ENCODE measurements at places on chromosomes 7 and 10.

DNA sequence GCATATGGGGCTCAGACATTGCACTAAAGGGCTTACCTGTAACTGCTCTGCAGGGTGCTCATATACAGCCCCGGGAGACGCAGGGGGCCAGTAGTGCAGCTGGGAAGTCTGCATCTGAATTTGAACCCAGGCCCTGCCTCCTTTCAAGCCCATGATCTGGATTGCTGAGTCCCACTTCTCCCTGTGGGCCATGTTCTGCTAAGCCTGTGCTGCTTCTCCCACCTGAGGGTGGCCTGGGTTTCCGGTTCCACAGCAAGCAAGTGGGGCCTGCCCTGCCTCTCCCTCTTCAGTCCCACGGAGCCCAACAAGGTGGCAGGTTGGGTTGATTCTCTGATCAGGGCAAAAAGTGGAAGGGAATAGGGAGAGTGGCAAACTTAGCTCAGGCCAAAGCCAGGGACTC is 56.6 kb upstream of the GDF10 start:
- DNase-seq, result no peak

- DNase-seq, result no peak
These were observed 14.1 kb upstream of the BTBD16 start for GRCh38 chr10:122257041-122257440.

DNA sequence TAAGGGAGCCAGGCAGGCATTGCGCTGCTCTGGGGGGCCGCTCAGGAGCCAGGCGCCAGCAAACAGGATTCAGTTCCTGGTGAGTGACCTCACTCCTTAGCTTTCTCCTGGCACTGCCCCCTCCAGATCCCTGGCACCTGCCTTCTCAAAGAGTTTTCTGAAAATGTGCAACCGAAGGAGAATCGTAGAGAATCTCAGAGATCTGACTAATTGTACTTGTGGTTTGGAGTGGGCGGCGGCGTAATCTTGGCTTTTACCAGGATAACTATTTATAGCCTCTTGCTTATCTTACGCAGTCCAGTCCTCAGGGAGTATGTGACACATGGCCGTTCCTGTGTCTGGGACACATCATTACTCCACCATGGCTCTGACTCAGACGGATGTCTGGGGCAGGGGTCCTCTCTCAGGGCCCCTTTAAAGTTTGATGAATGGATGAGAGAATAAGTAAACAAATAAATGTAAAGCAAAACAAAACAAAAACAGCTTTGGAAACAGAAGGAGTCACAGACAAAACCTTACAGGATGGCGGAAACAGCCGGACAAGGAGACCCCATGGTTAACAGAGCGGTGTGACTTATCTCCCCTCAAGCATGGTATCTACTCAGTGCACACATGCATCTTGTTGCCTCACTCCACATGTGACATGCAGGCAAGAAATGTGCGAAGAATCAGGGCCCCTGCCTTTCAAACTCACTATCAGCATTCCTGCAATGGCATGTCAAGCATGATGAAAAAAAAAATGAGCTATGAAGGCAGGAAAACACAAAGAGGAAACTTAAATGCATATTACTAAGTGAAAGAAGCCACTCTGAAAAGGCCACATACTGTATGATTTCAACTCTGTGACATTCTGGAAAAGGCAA is 99.7 kb downstream of the TNS3 start:
- DNase-seq, result no peak

DNA sequence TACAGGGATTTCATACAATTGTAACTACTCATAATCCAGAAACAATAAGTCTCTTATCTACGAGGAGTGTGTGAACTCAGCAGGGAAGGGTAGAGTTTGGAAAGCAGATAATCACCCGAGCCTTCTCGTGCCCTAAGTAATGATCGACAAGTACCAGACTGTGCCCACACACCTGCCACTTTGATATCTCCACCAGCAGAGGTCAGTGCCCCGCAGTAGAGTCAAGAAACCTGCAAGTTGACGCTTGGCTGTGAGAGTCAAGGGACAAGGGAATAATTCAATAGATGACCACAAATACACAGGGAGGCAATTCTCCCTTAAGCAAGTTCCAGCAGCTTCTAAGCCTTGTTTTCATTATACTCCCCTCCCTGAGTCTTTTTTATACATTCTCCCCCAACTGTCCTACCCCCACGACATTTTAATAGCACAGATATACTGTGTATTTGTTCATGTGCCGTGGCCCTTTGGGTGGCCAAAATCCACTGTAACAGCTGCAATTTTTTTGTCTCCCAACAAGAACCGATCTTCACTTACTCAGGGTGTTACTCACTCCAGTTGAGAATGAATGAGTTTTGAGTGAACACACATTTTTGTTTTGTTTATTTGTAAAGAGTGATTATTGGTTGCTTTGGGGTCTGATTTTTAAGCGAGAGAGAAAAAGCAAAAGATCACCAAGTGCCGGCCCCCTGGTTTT is 106.9 kb upstream of the RHEB start:
- no peak for DNase-seq

DNA sequence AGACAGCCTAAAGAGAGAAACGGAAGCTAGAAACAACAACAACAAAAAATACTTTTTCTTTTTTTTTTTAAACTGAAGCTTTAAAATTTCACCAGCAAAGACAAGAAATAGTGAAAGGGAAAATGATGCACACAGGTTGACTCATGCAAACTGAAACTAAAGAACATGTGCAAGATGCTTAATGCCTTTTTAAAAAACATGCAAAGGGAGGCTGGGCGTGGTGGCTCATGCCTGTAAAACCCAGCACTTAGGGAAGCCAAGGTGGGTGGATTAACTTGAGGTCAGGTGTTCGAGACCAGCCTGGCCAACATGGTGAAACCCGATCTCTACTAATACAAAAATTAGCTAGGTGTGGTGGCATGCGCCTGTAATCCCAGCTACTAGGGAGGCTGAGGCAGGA is 15.1 kb upstream of the CUBN start:
- DNase-seq, result no peak

Data from esophagus squamous epithelium (tissue), 5 donors.